Esophagus (tissue), 2 donors: ENCODE measurements at places on chromosomes 12 and 14. TPM values are rescaled to one million over a fixed set of nuclear protein-coding genes. Genes with fewer than 3 reads are reported as not detected.

Gene MMP17
- polyA plus RNA-seq = 1.8 TPM

Gene INHBC
- polyA plus RNA-seq = 0.01 TPM

Gene VWF
- polyA plus RNA-seq = 14.8 TPM

Gene DLK1
- 0.16 TPM for polyA plus RNA-seq

Gene TEX22
- polyA plus RNA-seq = 0.06 TPM

Gene PLEK2
- polyA plus RNA-seq = 16.5 TPM

Gene SERPINA10
- polyA plus RNA-seq = not detected

Gene DACT1
- 0.65 TPM for polyA plus RNA-seq
